T1000 (cell line): ENCODE measurements at places on chromosomes 2 and 18.

DNA sequence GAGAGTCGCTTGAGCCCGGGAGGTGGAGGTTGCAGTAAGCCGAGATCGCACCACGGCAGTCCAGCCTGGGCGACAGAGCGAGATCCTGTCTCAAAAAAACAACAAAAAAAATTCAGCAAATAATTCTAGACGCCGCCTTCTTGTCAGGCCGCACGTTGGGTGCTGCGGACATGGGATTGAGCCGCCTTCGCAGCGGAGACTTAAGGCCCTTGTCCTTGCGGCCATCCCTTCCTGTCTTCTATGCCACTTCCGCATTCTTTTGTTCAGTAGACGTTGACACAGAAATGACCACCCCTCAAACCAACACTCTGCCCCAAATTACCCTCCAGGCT lies 15.8 kb downstream of the PTPN18 start:
- DNase-seq: no peak

- peak; percentile 10 for DNase-seq
Observed at GRCh38 chr2:60213865-60214625, 339.4 kb downstream of the BCL11A start.

DNA sequence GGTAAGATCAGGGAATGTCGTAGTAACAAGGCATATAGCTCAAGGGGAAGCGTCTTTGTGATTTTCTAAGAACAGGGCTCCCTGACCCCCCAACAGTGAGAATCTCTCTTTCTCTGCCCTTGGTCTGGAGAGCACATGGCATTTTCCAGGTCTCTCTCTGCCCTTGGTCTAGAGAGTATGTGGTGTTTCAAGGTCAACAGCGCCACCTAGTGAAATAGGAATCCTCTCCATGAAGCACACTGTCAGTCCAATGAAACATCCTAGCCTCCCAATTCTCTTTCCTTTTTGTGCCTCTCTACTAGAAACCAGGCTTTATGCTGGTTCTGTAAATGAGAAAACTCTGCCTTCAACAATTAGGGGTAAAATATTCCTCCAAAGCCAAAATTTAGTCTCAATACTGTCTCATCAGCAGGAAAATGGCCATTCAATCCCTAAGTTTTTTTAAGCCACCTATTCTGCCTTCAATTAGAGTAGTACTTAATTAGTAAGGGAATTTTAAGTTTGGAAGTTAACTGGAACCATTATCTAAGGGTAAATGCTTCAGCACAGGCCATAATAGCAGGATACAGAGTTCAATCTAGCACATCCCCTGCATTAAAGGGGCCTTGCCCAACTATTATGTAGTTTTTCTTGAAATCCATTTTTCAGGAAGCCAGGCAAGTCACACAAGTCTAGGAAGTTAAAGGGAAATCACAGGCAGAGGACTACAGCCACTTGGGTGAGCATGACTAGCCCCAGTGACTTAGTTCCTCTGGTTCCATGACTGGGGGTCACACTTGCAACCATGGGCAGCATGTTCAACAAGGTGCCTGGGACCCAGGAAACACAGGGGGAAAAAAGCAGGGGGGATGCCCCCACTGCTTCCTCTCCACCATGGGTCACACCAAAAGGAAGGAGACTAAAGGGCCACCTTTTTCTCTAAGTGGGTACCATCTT lies 12.4 kb downstream of the DYM start:
- no peak for DNase-seq

GRCh38 chr2:27421660-27422250 lies 6.7 kb upstream of the NRBP1 start:
- DNase-seq: no peak

DNA sequence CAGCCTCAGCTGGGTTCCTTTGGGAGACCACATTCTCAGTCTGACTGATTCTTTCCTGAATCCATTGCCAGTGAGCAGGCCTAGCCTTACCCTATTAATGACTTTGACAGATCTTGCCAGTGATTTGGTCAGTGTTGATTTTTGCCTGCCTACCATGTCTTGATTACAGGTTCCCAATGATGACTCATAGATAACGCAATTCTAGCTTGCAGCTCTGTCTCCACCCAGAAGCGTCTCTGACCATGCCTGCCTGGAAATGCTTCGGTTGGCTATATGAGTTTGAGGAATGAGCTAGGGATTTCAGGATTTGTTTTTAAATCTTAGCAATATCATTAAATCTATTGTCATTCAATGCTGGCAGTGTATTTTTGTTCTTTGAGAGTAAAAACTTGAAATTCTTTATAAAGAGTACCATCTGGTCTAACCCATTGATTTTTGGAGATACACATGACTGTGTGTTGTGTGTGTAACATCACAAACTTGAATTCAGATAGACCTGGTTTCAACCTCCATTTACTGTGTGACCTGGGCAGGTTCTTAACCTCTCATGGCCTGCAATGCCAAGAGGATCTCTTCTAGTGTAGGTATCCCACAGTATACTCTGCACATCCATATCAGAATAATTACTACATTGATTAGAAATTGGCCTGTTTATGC lies 57.0 kb downstream of the CCDC150 start:
- DNase-seq: no peak

GRCh38 chr2:168633200-168633599 lies 169.2 kb upstream of the NOSTRIN start:
- DNase-seq: no peak

- no peak for DNase-seq
Observed at GRCh38 chr2:6184532-6185292, 492.5 kb downstream of the SOX11 start.
